ENCODE measurements at places on chromosomes 4 and X.

DNA sequence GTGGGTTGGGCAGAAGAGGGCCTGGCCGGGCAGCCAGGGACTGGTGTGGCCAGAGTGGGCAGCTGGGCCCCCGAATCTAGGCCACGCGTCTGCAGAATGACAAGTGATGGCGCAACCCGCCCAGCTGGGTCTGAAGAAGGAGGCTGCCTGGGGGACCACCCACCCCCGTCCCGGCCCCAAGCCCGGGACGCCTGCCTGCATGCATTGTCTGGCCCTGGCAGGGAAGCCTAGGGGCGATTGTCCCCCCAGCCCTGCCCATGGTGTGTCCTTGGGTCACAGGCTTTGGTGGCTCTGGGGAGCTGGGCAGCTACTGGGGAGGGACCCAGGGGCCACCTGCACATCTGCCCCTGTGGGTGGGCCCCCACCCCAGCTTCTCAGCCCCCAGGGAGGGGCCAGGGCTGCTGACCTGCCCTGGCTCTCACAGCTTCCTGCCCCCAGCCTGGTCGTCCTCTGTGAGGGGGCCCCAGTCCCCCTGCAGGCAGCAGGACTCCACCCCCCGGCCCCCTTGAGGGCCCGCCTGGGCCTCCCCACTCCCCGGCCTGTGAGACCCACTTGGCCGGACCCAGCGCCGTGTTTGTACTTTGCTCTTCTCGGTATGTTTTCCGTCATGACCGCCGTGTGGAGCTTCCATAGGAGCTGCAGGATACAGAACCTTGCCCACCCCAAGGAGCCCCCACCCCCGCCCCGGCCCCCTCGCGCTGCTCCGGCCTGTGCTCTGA is 4.9 kb downstream of the FGFR3 start:
- no peak for DNase-seq

DNA sequence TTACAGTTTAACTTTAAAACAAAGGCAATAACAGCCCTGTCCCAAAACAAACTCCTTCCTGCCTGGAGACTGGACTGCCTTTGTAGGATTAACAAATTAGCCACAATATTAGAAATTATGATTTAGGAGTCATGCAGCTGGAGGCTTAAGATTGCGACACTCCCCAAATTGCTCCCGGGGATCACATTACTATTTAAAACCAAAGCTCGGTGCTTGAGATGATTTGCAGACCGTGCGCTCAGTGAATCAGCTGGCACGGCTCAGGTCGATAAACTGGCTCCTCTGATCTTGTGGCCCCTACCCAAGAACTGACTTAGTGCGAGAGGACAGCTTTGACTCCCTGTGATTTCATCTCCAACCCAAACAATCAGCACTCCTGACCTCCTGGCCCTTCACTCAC is 829.3 kb downstream of the NLGN4X start:
- no peak for DNase-seq

- no peak for DNase-seq
Observed at GRCh38 chr4:174874898-174875297, 43.3 kb upstream of the ADAM29 start.

DNA sequence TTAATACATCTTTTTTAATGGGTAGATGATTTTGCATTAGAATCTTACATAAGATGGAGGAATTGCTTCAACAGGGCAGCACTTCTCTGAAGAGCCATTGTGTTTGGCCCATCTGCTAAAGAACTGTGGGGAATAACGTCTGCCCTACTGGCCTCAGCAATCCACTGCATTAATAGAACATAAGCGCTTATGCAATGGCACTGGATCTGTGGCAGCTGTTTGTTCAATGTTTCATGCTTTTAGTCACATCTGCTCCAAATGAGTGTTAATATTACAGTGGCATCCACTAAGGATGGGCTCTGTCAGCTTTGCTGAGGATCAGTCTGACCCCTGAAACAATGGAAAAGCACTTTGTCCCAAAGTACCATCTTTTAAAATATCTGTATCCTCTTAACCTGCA is 279.0 kb upstream of the GK2 start:
- DNase-seq, result no peak

GRCh38 chr4:184897895-184898294 is 72.1 kb upstream of the ACSL1 start:
- DNase-seq, result no peak

- no peak for DNase-seq
Observed at GRCh38 chr4:138104284-138104680, 137.9 kb downstream of the SLC7A11 start.

DNA sequence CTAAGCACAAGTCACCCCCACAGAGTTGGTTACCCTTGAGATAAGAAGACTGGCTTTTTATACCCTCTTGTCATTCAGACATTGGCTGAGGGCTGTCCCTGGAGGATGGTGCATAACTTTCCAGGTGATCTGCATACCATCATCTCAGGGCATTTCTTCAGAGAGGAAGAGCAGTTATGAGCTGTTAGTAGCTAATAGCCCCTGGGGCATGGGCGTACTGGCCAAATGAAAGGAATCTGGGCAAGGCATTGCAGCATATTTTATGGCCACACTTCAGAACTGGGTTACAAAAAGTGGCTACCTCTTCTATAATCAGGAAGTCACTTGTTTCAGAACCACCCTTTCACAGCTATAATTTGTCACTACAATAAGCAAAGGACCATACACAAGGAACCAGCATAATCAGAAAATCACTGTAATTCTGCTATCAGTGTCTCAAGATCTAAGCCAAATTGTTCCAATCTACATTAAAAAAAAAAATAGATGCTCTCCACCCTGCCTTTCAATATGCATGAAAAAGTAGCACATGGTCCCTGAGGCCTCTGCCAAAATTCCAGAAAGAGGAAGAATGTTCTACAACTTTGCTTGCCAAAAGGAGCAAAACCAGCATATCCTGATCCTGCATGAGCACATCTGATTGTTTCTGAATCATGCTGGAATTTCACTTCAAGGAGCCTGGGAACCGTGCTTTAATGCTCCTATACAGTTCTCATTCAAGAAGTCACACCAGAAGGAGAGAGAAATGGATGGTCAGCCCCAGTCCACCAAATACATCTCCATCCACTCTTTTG is 92.0 kb downstream of the TMEM144 start:
- DNase-seq, result no peak

DNA sequence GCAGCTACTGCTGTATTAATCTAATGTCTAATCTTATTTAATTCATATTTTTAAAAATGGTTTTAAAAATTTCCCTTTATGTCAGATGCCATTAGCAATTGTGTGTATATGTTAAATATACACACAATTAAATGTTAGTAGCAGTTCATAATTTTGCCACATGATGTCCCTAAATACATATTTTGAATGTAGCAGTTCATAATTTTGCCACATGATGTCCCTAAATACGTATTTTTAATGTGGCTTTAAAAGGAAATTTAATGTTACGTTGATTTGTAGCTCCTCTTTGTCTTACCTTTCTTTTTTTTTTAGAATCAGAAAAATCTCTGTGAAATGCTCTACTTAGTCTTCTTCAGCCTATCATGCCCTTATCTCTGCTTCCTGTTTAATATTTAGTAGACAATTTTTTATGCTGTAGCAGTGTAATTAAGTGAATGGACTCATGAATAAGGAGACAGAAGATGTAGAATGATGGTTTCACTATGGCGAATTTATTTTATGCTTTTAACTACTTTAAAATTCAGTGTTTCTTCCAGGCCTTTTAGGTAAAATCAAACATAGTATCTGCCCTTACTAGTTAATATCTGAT is 26.1 kb downstream of the RBM46 start:
- peak; percentile 74 for DNase-seq

DNA sequence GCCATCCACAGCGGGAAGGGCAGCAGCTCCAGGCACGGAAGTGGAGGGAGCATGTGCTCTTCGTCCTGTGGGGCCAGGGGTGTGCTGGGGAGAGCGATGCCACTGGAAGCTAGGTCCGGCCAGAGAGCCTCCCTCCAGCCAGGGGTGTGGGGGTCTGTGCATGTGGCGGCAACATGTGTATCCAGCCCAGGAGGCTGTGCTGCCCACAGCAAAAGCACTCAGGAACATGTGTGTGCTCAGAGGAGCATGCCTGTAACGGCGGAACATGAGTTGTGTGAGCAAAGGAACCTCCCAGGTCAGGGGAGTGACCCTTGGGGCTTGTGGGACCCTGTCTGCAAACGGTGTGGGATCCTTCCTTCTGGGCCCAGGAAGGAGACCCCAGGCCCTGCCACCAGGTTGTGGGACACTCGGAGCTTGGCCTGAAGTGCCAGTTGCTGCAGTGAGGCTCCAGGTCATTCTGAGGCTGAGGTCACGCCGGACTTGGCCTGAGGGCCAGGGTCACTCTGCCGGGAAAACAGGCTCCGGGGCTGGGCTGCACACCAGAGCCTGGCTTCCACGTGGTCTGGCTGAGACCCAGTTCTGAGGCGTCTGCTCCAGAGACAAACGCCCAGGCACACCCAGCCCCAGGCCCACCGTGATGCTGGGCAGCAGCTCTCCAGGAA is 37.2 kb downstream of the CPLX1 start:
- no peak for DNase-seq

GRCh38 chrX:135389717-135390116 is 32.0 kb upstream of the SMIM10L2A start:
- peak; percentile 25 for DNase-seq

- no peak for DNase-seq
Observed at GRCh38 chr4:107799669-107800450, 24.9 kb upstream of the SGMS2 start.

DNA sequence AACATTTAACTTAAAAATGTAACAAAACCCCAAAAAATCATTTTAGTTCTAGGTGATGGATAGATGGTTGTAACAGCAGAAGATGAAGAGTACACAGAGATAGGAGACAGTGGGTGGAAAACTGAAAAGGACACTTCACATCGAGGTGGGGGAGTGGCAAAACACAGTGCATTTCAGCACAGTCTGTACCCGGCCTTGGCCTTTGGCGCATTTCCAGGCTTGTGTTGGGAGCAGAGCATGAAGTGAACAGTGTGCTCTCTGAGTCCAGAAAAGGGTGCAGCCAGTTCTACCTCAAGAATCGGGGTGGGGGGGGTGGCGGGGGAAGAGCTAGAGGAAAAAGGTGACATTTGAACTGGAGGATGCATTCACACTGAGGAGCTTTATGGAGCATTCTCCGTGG is 4.3 kb downstream of the TSPYL2 start:
- no peak for DNase-seq

GRCh38 chrX:80648023-80648422 is 161.7 kb downstream of the BRWD3 start:
- DNase-seq, result peak; percentile 48

GRCh38 chrX:18873189-18873791 is 110.6 kb downstream of the PHKA2 start:
- peak; percentile 71 for DNase-seq

- no peak for DNase-seq
Observed at GRCh38 chr4:100986360-100986868, 360.9 kb downstream of the PPP3CA start.

Measured in RKO (cell line).